ENCODE measurements at places on chromosomes 1 and 21. TPM values are rescaled to one million over a fixed set of nuclear protein-coding genes. Genes with fewer than 3 reads are reported as not detected.

The VTCN1 gene
- total RNA-seq = not detected

The IER5 gene
- total RNA-seq = 7.2 TPM

The CTSK gene
- 2.1 TPM for total RNA-seq

The NVL gene
- total RNA-seq = 43.0 TPM

The NPHS2 gene
- total RNA-seq = not detected

The FMO2 gene
- not detected for total RNA-seq
